ENCODE measurements at places on chromosomes 6 and 20. TPM values are rescaled to one million over a fixed set of nuclear protein-coding genes. Genes with fewer than 3 reads are reported as not detected.

- no peak for DNase-seq
These were observed 1.7 kb downstream of the PRR18 start for GRCh38 chr6:166306378-166307081.

DNA sequence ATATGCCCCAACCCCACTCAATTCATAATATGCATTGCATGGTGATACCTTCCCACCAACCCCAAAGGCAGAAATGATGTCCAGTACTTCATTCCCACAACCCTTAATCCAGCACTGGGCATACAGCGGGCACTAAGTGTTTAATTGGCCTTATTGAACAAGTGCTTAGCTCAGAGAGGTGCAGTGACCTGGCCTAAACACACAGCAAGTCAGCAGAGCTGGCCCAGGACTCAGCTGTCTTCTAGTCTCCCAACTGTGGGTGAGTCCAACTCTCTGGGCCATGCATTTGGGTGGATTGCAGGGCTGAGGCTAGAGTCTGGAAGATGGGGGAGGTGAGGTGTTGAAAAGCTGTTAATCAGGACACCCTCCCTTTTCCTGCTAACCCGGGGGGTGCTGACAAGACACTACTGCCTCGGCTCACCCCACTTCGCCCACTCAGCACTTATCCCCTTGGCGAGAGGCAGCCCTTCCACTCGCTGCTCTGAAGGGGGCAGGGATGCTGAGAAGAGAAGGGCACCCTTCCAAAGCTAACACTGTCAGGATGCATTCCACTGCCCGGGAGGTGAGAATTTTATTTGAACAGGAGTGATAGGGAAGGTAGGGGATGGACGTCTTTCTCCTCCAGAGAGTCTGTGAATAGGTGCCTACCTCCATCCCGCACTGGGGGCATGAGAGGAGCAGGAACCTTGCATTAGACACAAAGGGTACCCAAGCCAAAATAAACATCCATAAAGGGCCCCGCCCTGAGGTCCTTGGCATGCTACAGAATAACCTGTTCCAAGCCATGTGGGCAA, 14.2 kb downstream of the KCNK5 start:
- no peak for DNase-seq

- DNase-seq, result no peak
These were observed 86.3 kb downstream of the C6orf118 start for GRCh38 chr6:165223101-165223500.

RAD21L1 gene
- not detected for total RNA-seq

DNA sequence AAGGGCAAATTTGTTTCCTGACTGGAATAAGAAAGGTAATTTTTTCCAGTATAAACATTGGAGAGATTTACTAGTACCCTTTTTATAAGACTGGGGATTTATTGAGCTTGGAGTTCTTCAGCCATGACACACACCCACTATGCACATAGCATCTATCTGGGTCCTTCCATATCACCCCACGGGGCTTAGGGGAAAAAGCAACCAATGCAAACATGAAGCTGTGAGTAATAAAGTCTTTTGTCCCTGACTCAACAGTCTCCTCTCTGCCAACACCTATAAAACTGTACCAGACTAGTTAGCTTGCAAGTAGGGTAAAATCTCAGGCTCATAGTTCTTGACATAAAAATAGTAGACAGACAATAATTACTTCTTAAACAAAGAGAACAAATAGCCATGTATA, 23.4 kb downstream of the COL21A1 start:
- no peak for DNase-seq

Measured in left ventricle myocardium superior (tissue), 1 donor.